ENCODE measurements at places on chromosomes 2 and 18. TPM values are rescaled to one million over a fixed set of nuclear protein-coding genes. Genes with fewer than 3 reads are reported as not detected.

Gene OTOS
- total RNA-seq, result not detected

Gene DHX57
- 5.3 TPM for total RNA-seq

Gene SLC30A3
- 0.35 TPM for total RNA-seq

Gene TRIM43
- 0.48 TPM for total RNA-seq

Gene CCL20
- not detected for total RNA-seq

Gene FNDC4
- total RNA-seq, result 9.1 TPM

Gene PSMG2
- 68.5 TPM for total RNA-seq

Gene KCNJ3
- total RNA-seq, result not detected

Gene IL37
- total RNA-seq, result not detected

Gene KLHL30
- not detected for total RNA-seq

Gene SLC9A2
- 0.21 TPM for total RNA-seq

Gene GALNT3
- total RNA-seq, result not detected

Gene SP9
- not detected for total RNA-seq

Gene LRRTM1
- total RNA-seq, result not detected

Gene LRP1B
- total RNA-seq, result not detected

Gene CTNNA2
- total RNA-seq, result 14.9 TPM
